ENCODE measurements at places on chromosomes 6 and 20.

- DNase-seq = no peak
Observed at GRCh38 chr20:7818477-7818876, 121.8 kb downstream of the HAO1 start.

GRCh38 chr6:62286470-62286843 lies 432 bp upstream of the KHDRBS2 start:
- DNase-seq = no peak

- peak; percentile 74 for DNase-seq
Observed at GRCh38 chr6:26021001-26021349, 58.4 kb downstream of the TRIM38 start.

GRCh38 chr20:44491635-44492395 lies 16.1 kb downstream of the TTPAL start:
- DNase-seq = peak; percentile 91

GRCh38 chr6:83597511-83597910 lies 85.2 kb downstream of the PRSS35 start:
- no peak for DNase-seq

GRCh38 chr6:43964659-43965570 lies 162.3 kb downstream of the MRPL14 start:
- DNase-seq = no peak

GRCh38 chr6:169832247-169832948 lies 81.0 kb downstream of the ERMARD start:
- peak; percentile 8 for DNase-seq

DNA sequence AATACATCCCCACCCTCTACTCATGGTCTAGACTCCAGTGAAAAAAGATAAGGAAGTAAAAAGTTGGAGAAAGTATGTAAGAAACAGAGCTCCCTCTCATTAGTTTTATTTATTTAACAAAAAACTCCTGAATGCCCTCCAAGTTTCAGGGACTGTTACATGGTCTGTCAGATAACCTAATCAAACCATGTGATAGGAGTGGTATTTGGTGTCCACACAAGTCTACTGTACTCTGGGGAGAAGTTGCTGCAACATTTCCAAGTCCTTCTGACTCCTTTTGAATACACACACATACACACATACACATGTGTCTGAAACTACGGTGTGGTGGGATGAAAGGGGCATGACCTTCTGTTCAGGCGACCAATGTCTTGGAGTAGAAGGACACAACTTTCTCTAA lies 320.0 kb downstream of the ADGRG6 start:
- DNase-seq = no peak

DNA sequence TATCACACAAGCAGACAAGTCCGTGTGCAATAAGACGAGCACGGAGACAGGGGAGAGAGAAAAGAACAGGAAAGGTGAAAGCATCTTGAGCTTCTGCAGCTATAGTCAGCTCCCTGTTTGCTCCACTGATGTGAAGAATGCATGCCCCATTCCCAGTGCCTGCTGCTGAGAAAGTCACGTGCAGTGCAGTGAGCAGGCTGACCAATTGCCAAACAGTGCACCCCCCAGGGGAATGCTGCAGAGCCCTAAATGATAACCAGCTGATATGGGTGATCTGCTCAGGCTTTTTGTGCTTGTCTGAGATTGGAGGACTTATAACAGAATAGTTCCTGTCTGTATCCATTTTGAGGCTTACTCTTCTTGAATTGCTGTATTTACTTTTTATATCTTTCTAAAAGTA lies 121.5 kb downstream of the PACRG start:
- DNase-seq = peak; percentile 2

DNA sequence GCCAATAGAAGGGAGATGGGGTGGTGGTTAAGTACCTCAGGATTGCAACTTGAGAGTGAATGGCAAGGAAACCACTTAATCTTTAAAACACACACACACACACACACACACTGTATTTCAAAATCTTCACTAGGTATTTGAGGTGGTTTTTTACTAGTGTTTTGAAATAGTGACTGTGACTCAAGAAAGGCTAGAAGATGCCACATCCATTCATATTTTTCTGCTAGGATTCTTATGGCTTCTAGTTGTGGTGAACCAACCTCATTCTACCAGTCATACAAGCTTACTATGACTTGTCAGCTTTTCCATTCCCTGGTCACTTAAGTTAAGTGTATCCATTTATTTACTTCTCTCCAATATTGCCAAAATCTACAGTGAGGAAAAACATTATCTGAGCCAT lies 519.4 kb upstream of the JAG1 start:
- DNase-seq = peak; percentile 33

DNA sequence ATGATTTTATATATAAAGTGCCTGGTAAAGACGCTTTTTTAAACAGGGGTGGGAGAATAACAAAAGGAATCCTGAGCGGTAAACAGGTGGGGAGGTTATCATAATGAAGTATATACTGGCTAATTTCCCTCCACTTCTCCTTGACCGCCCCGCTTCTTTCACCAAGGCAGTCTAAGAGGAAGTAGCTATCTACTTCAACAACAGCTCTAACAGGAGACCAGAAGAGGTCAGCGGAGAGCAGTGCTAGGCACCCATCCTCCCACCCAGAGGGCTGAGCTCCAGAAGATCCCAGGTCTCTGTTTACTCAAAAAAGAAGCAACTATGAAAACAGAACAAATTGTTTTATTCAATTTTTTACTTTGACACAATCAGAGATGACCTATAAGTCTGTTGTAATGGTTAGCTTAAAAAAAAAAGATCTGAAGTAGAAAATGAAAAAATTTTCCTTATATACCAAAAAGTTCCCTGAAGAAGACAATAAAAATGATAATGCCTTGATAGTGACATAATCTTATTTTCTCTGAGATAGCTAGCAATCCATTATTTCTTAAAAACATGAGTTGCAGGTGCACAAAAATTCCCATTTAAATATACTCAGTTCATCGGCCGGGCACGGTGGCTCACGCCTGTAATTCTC lies 141.1 kb downstream of the PDSS2 start:
- DNase-seq = peak; percentile 65

GRCh38 chr6:30781395-30781742 lies 37.0 kb upstream of the IER3 start:
- DNase-seq = no peak

DNA sequence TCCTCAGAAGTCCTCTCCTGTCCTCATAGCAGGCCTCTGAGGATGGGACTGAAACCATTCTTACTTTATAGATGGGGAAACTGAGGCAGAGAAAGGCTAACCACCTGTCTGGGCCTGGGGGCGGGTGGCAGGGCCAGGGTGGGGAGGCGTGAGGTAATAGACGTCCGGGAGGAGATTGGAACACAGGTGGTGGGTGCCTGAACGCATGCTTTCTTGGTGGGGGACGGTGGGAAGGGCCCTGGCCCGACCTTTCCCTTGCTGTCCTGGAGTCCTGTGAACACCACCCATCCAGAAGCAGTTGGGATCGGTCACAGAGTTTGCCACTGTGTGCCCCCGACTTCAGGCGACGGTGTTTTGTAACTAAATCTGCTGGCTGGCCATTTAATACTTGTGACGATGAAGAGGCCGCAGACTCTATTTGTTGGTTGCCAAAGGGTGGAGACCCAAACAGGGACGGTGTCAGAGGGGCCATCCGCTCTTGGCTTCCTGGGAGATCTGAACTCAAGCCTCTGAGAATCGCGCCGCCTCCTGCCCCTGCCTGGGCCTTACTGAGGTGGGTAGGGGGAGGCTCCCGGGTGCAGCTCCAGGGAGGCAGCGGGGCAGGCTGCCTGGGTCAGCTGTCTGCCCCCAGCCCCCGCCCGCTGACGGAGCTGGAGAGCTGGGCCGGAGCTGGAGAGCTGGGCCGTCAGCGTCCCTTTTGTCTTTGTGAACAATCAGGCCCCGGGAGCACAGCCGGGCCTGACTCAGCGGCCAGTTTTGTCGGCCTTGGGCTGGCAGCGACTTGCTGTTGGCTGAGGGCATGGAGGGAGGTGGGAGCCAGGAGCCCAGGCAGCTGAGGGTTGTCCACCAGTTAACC lies 4.1 kb downstream of the RBM38 start:
- DNase-seq = no peak

DNA sequence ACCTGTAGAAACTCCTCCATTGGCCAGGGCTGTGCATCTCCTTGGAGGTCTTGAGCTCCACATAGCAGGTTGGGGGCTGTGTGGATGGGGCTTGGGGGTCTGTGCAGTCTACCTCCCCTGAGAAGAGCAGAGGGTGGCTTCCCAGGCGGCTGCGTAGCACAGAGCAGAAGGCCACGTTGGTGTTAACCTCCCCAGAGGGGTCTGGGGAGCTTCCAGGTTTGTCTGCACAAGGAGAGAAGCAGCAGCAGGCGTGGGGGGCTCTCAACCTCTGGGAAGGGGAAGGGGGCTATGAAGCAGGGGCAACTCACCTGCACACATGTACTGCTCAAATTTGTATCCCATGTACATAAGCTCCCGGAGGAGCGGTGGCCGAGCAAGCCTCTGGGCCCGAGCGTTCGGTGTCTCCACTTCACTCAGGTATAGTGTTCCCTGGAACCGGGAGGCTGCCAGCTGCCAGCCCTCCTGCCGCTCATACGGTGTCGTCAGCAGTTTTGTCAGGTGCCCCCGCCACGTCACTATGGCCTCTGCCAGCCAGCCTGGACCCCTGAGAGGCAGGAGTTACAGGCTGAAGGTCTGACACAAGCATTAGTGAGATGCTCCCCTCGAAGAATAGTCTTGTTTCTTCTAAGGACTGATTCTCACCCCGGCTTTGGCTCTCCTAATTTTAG lies 1.2 kb downstream of the DXO start:
- no peak for DNase-seq

- DNase-seq = no peak
Observed at GRCh38 chr6:125844989-125845388, 54.2 kb downstream of the NCOA7 start.

DNA sequence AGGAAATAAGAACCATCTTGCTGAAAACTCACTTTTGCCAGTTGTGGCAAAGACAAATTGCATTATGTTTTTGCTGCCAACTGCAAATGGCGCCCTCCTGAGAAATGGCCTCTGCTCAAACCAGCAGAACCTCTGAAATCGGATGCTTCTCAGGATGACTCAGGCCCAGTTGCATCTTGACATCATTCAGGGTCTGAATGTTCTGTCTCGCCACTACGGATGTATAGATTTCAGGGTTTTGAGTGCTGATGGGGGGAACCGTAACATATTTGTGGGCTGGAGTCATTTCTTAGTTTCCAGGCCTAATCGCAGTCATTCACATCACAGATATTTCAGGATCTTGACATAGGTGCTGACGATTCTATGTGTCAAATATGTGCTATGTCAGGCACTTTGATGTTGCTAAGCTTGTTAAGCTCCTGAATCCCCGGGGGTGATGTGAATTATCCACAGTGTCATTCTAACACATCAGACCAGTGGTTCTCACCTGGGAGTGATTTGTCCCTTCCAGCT lies 207.1 kb downstream of the NFATC2 start:
- DNase-seq = peak; percentile 100

DNA sequence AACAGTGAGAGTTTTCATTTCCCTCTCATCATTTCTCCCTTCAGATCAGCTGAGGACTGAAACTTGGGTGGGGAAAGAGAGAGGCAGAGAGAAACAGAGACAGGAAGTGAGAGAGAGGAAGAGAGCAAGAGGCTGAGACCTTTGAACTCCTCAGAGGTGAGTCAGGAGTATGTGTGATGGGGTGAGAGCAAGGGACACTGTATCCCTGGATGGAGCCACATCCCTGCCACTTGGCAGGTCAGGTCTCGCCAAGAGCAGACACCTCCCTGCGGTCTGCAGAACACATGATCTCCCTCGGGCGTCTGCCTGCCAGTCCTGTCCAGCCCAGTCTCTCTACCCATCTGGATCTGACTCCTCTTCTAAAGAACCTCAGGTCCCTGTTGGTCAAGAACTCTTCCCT lies 62.7 kb upstream of the SYNDIG1 start:
- DNase-seq = no peak

- no peak for DNase-seq
Observed at GRCh38 chr20:43029176-43029575, 160.5 kb downstream of the PTPRT start.

GRCh38 chr6:4803343-4803744 lies 27.1 kb downstream of the CDYL start:
- DNase-seq = no peak

DNA sequence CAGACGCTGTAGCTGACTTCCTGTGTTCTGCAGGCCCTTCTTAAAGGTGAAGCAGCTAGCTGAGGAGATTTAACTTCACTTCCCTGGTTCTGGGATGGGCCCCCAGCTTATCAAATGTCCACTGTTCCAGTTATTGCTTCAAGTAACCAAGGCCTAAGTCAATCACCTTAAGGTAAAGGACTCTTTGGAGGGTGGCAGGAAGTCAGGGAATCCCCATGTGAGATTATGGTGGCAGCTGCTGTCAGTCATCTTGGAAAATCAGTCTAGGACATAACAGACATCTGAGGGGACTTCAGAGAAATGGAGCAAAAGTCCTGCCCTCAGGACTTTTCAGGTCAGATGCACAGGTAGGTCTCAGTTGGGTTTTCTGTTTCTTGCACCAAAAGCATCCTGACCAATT lies 3.8 kb downstream of the ELOVL5 start:
- DNase-seq = no peak

- no peak for DNase-seq
Observed at GRCh38 chr20:33370291-33370690, 31.0 kb downstream of the CDK5RAP1 start.

DNA sequence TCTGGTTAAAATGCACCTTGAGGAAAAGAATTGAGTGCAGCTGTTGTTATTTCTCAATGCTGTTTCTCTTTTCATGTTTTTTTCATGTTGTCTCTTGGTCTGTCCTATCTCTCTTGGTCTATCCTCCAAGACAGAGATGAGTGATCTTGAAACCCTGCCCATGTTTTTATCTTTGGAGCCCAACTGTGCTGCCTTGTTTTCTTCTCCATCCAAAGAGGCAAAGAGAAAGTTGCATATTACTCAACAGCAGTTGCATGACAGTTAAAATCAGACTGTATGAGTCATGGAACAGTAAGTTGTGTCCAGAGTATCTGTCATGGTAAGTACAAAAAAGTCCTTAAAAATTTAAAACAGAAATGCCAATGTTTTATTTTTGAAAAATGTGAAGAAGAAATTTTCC lies 26.2 kb downstream of the BCAS1 start:
- peak; percentile 87 for DNase-seq

DNA sequence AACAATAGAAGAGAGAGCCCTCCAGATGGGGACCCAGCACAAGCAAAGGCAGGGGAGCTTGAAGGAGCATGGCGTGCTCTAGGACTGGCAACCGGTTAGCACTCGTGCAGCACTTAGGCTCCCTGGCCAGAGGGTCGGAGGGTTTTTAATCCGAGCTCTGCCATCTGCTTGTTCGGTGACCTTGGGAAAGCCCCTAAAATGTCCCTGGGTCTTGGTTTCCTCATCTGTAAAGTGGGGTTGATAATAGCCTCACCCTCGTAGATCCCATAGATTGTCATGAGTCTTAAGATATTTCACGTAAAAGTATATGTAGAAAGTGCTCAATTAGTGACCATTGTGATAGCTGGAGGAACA lies 16.6 kb upstream of the HCK start:
- DNase-seq = no peak

DNA sequence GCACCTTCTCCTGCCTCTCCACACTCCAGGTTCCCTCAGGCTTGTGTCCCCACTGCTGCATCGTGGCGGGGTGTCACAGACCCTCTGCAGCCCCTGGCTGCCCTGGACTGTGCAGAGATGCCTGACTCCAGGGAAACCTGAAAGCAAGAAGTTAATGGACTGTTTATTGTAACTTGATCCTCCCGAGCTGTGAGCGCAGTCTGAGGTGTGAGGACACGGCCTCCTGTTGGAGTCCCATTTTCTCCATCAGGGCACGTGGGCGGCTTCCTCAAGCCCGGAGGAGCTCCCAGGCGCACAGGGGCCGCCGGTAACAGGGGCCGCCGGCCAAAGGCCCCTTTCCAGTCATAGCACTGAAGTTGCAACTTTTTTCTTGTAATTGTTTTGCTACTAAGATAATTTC lies 16.9 kb downstream of the RBM38 start:
- DNase-seq = no peak
